ENCODE measurements at places on chromosomes 2 and 18.
A peak's percentile ranks its signal among the peaks of the same experiment; 100 is the strongest.

DNA sequence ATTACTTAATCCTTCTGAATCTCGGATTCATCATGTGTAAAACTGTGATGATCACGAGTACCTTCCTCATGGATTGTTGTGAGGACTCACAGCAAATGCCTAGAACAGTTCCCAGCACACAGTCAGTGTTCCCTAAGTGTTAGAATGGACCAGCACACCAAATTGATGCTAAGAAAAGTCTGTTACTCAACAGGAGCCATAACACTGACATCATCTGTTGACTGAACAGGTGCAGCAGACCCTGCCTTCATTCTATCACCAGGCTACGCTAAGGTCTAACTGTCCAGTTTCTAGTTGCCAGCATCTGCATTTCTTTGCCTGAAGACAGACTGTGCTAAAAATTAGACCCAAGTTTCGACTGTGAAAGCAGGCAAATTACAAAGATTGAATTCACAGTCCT is 18.6 kb downstream of the DTNB start:
- DNase-seq = no peak

DNA sequence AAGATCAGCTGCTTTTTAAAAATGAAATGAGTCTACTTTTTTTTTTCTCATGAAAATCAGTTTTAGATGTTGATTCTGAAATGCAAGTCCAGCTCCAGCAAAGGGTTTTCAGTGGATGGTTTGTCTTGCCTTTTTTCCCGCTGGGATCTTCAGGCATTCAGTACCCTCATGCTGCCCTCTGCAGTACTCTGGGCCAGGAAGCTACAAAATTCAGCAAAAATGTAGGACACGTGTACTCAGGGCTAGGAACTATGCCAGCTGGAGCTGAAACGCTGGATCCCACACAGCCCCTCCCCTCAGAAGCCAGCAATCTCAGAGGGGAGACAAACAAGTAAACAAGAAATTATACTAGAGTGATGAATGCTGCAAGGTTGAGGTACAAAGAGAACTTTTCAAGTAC is 97.3 kb downstream of the MMADHC start:
- peak; percentile 2 for DNase-seq

- no peak for DNase-seq
Observed at GRCh38 chr18:58125756-58126155, 81.7 kb downstream of the NEDD4L start.

DNA sequence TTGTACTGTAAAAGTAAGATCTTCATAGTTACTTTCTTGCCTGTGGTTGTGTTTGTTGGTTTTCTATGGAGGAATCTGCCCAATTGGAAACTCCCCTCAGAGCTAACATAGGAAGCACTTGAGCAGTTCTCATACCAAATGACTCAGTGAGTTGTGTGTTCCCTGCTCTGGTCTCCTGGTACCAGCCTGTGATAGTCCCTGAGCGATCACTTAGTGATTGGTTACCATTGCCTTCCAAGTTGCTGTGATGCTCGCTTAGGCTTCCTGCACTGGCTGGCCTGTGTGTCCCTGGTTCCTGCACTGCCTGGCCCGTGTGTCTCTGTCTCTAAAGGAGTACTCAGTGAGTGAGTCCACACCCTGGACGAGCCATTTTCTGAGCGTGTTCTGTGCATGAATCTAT is 133.0 kb downstream of the MAP4K4 start:
- peak; percentile 94 for DNase-seq

DNA sequence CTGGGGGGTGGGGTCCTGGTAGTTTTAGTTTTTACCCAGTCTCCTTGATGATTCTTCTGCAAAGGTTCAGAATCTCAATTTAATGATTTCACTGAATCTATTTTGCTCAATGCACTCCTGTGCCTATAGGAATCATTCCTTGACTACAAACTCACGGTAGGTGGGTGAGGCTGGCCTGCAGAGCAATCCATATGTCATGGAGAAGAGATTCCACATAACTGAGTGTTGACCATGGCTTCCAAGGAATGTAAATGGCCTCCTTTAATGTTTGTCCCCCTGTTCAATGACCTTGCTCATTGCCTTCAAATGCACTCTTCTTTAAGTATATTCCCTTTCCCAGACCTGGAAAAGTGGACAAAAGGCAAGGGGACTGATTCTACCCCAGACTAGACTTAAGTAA is 12.5 kb downstream of the FAP start:
- DNase-seq = no peak
